ENCODE measurements at places on chromosomes 16 and 17.

DNA sequence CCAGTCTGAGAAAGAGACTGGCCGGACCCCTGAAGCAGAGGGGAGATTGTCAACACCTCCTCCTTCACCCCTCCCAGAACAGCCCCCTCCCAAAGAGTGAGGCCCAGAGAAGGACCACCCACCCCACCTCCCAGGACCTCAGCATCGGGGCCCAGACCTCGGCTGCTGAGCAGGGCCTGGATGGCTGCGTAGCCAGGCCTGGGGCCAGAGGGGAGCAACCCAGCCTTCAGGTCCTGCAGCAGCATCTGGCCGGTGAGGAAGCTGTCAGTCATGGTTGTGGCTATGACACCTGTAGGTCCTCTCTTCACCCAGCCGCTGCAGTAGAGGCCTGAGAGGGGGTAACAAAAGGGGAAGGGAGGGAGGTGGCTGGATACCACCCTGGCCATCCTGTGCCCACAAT, 3.2 kb upstream of the GRIN2C start:
- no peak for DNase-seq

GRCh38 chr16:21638573-21638975, 13.8 kb downstream of the IGSF6 start:
- DNase-seq = no peak

- DNase-seq = no peak
Observed at GRCh38 chr17:37284191-37284590, 91.6 kb upstream of the C17orf78 start.

GRCh38 chr16:14028202-14028601, 42.9 kb upstream of the MRTFB start:
- DNase-seq = no peak

GRCh38 chr17:80214012-80214877, 5.9 kb downstream of the SGSH start:
- DNase-seq = no peak

DNA sequence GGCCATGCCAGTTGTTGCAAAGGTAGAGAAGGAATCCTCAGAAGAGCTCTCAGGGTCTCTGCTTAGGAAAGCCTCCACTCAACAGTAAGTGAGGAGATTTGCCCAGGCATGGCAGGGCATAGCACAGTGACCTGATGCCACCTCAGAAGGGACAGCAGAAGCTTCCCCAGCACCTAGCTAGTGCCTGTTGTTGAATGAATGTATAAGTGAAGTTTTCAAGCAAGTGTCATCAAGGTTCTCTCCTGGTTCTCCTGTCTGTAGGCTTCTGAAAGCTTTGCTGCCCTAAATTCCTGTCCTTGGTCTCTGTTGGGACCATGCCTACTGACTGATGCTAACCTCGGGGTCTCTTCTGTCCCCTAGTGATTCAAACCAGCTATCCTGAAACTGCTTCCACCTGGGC, 114.9 kb upstream of the TBX2 start:
- DNase-seq = no peak

DNA sequence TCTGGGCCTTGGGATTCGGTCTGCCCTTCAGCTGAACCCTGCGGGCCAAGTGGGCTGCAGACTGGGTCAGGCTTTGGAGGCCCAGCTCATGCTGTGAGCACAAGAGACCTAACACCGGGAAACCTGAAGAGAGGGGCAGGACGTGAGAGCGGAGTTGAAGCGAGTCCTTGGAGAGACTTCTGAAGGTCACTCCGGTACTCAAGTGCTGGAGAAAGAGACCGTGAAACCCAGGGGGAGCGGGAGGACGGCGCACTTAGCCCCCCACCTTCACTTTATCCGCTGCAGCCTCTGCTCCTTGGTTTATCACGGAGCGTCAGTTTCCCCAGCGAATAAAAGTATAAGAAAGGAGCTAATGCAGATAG, 361 bp downstream of the UQCRC2 start:
- no peak for DNase-seq

DNA sequence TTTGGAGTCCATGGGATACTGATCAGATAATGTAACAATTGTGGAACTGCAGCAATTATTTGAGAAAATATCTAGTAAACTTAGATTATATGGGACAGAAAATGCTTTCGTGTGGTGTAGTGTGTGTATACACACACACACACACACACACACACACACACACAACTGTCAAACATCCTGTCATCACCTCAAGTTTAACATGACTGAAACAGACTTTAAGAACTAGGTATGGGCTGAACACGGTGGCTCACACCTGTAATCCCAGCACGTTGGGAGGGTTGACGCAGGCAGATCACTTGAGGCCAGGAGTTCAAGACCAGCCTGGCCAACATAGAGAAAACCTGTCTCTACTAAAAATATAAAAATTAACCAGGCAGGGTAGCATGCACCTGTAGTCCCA, 544 bp upstream of the EVI2A start:
- no peak for DNase-seq

DNA sequence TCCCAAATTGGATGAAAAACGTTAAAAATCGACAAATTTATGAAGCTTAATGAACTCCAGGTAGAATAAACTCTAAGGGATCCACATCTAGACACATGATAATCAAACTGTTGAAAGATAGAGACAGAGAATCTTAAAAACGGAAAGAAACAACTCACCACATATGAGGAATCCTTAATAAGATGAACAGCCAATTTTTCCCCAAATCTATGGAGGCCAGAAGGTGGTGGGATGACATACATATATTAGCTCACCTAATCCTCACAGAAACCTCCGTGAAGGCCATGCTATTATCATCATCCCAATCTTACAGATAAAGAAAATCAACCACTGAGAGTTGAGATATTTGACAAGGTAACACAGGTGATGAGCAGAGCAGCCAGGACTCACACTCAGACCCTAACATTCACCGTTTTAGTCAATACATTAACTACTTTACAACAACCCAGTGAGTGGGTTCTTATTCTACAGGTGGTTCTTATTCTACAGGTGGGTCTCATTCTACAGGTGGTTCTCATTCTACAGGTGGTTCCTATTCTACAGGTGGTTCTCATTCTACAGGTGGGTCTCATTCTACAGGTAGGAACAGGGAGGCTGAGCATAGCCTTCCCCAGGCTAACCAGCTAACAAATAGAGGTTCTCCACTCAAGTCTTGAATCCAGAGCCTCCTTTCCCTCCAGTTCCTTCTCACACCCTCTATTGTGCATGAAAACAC, 4.8 kb downstream of the CACNG1 start:
- no peak for DNase-seq
